ENCODE measurements at places on chromosomes 16 and 17.

GRCh38 chr16:389352-389751 is 7.6 kb upstream of the PGAP6 start:
- DNase-seq = no peak

- DNase-seq = peak; percentile 58
Observed at GRCh38 chr16:56589141-56590039, at the start of gene MT3. MT3 (plus strand) TSS chr16:56589528; CDS start chr16:56589591, 63 bp downstream.

GRCh38 chr17:33680472-33680871 is 387.4 kb upstream of the ASIC2 start:
- DNase-seq = no peak

GRCh38 chr17:11979795-11980194 is 17.5 kb downstream of the ZNF18 start:
- DNase-seq = no peak

GRCh38 chr17:836151-836550 is 54.0 kb downstream of the MRM3 start:
- DNase-seq = peak; percentile 82

DNA sequence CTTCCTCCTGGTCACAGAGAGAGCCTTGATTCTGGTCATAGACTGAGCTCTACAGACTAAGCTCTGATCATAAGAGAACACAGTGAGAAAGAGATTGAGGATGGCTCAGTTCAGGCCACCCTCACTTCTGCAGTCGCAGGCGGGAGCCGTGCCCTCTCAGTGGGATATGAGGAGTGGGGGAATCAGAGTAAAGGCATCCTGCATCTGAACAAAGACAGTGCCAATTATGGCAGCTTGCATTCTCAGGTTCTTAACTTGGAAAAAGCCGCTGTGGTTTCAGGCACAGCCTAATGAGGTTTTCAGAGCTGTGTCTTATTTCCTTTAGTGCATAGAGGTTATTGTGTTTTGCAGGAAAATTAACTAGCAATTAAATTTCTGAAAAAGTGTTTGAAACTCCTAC is 134.4 kb upstream of the NLRP1 start:
- DNase-seq = no peak

- DNase-seq = no peak
Observed at GRCh38 chr17:45718791-45719190, 65.3 kb upstream of the CRHR1 start.

DNA sequence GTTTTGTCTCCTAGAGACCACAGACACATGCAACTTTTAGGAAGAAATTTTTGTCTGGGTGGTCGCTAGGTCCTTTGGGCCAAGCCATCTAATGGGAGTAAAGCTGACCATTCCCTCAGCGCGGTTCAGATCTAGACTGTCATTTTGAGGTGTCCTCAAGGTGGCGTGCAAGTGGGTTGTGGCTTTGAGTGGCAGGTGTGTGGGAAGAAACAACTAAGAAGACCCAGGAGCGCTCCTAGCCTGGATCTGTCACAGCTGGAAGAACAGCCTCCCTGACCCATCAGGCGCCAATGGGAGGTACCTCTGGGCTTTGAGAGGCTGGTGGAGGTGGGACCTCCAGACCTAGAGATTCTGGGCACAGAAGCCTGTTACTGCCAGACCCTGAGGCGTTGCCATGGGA is 645.1 kb downstream of the KCNJ18 start:
- no peak for DNase-seq

- peak; percentile 71 for DNase-seq
Observed at GRCh38 chr16:17578981-17579874, 108.5 kb upstream of the XYLT1 start.

- DNase-seq = no peak
Observed at GRCh38 chr16:24253192-24253591, 2.9 kb upstream of the CACNG3 start.

DNA sequence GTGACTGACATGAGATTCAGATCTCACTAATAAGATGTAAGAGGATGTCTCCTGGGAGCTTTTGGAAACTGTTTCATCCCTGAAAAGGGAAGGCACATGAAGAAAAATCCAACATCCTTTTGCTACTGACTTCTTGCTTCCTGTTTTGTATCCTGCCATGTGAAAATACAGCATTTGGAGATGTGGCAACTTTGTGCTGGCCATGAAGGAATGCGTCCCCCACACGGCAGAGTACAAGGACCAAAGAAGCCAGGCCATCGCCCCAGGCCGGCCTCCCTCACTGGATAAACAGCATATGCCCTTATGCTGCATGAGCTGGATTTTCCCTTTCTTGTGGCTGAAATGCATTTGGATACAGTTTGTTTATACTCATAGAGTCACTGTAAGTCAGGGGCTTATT is 5.5 kb upstream of the HASPIN start:
- DNase-seq = no peak

- peak; percentile 12 for DNase-seq
Observed at GRCh38 chr16:79532785-79533184, 67.8 kb downstream of the MAF start.

- peak; percentile 99 for DNase-seq
Observed at GRCh38 chr16:89922884-89923639, at the start of gene TUBB3. TUBB3 (plus strand) TSS chr16:89923342; CDS start chr16:89923402, 60 bp downstream.

- DNase-seq = no peak
Observed at GRCh38 chr16:22775220-22775922, 38.6 kb upstream of the HS3ST2 start.

GRCh38 chr17:70552230-70552981 is 383.1 kb downstream of the KCNJ2 start:
- DNase-seq = peak; percentile 0

GRCh38 chr17:64491034-64491860 is 5.6 kb downstream of the POLG2 start:
- DNase-seq = peak; percentile 17

- no peak for DNase-seq
Observed at GRCh38 chr16:17177959-17178905, 292.5 kb downstream of the XYLT1 start.

GRCh38 chr17:82553210-82553930 is 33.8 kb downstream of the FOXK2 start:
- DNase-seq = no peak

DNA sequence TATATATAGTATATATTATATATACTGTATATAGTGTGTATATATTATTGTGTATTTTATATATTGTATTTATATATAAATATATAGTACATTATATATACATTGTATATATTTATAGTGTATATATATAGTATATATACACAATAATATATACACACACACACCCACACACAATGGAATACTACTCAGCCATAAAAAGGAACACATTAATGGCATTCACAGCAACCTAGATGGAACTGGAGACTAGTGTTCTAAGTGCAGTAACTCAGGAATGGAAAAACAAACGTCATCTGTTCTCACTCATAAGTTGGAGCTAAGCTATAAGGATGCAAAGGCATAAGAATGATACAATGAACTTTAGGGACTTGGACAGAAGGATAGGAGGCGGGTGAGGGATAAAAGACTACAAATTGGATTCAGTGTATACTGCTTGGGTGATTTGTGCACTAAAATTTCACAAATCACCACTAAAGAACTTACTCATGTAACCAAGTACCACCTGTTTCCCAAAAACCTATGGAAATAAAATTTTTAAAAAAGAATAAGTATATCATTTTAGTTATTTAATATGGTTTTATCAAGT is 201.9 kb upstream of the CDH11 start:
- DNase-seq = no peak

DNA sequence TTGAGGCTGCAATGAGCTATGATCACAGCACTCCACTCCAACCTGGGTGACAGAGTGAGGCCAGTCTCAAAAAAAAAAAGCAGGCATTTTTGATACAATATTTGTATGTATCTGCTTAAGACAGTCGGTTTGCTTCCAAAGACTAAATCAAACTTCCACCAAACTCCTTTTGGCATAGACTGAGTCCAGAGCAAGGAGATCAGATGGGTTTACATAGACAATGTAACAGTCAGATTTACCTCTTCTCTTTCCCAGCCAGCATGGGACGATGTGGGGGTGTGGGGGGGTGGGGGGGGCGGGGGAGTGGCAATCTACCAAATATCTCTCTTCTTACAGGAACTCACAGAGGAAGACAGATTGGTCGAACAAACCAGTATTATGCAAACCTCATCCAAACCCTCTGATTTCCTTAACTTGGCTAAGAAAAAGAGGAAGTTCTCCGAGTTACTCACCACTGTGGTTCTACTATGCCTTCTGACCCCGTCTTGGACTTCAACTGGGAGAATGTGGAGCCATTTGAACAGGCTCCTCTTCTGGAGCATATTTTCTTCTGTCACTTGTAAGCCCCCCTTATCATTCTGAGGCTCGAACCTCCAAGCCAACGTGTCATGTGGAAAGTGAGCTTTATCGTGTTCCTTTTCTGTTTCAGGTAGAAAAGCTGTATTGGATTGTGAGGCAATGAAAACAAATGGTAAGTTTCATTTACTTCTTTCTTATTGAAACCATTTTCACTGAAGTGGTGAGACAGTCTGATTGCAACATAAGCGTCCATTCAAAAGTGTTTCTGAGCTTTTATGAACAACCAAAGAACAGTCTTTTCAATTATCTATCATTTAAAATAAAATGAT is at the start of gene MILR1:
TSS of gene MILR1 (plus strand) at position 451 of the 848 bp plus-strand sequence. CDS start at position 505, 54 bp downstream.
- DNase-seq = peak; percentile 52

DNA sequence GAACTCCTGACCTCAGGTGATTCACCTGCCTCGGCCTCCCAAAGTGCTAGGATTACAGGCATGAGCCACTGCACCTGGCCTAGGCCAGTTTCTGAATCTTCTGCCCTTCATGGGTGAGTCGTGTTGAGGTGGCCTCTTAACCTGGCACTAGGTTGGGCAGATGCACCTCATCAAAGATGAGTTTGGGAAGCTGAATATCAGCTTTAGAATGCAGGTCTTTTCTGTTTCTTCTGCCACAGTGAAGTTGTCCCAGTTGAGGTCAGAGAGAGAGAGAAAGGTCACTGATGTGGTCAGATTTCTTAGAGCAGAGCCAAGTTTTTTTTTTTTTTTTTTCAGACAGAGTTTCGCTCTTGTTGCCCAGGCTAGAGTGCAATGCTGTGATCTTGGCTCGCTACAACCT is 111.3 kb upstream of the WSCD1 start:
- DNase-seq = no peak

DNA sequence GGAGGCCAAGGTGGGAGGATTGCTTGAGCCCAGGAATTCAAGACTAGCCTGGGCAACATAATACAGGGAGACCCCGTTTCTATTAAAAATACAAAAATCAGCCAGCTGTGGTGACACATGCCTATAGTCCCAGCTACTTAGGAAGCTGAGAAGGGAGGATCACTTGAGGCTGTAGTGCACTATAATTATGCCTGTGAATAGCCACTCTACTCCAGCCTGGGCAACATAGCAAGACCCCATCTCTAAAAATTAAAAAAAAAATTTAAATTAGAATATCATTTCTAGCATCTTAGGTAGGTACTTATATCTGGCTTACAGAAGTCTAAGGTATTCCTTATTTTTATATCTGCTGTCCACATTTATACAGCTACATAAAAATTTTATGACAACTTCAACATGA is 7.5 kb upstream of the SMG8 start:
- no peak for DNase-seq

- peak; percentile 86 for DNase-seq
Observed at GRCh38 chr17:8420041-8420934, 15.4 kb upstream of the NDEL1 start.

GRCh38 chr16:49342336-49343265 is 31.0 kb upstream of the C16orf78 start:
- DNase-seq = no peak

GRCh38 chr17:69714669-69715068 is 300.2 kb downstream of the MAP2K6 start:
- peak; percentile 16 for DNase-seq

DNA sequence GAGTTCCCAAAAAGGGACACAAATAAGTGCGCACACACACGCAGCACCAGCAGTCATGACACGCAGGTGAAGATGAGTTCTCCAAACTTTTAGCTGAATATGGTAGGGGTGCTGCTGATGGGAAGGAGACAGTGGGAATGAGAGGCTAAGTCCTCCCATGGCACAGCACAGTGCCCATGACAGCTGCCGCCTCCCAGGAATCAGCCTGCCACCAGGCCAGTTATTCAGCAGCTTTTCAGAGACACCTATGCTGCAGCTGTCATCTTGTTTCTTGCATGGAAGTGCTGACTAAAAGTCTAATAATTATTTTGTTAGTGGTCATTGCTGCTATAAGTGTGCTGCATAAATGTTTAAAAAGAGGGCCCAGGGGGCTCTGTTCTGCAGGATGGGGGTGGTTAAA is 12.2 kb downstream of the WFIKKN2 start:
- DNase-seq = no peak

- no peak for DNase-seq
Observed at GRCh38 chr17:42780851-42781638, 635 bp downstream of the WNK4 start.

- no peak for DNase-seq
Observed at GRCh38 chr16:68999114-68999513, 106.3 kb upstream of the HAS3 start.

DNA sequence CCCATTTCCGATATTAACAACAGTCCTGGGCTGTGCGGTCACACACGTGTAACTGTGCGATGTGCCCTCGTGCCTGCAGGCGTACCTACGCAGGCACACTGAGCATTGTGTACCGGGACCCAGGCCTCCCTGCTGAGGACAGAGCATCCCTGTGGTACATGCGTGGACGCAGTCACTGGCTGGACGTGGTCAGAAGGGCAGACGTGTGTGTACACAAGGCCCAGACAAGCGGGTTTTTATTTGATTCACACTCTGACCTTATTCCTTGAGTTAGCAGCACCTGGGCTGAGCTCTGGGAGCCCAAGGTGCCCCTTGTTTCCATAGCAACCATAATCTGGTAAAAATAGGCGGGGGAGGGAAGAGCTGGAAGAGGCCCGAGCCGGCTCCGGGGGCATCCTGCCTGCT is 19.5 kb downstream of the RAP1GAP2 start:
- DNase-seq = no peak

DNA sequence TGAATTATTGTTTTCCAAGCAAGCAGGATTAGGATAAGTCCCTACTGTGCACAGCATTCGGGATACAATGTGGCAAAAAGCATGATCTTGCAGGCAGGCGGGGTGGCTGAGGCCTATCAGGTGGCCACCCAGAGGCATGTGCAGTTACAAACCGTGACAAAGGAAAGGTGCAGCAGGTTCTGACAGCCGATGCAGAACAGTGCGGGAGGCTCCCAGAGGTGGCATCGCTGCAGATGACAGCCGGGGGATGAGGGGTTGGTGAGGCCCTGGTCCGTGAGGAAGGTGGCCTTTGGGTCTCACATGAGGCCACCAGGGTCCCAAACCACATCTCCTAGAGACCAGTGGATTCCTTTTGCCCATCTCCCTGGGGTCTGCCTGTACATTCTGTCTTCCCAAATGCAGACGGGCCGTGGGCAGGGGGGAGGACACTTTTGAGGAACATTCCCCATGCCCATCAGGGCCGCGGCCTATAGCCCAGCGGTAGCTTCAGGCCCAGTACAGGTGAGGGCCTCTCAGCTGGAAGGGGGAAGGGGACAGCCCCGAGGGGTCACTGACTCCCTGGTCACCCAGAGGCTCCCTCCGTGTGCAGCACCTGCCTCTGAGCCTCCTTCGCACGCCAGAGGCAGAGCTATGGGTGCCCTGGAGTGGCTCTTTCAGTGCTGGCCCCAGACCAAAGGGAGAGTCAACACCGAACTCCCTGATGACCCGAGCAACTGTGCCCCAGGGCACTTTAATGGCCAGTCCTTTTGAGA is 85.1 kb downstream of the SOCS1 start:
- DNase-seq = no peak

GRCh38 chr16:68257906-68258800 is 6.2 kb upstream of the SLC7A6 start:
- peak; percentile 81 for DNase-seq

Measured in MG63 (cell line).